HT1080 (cell line): ENCODE measurements at places on chromosomes 1 and 21. TPM values are rescaled to one million over a fixed set of nuclear protein-coding genes. Genes with fewer than 3 reads are reported as not detected.

DNA sequence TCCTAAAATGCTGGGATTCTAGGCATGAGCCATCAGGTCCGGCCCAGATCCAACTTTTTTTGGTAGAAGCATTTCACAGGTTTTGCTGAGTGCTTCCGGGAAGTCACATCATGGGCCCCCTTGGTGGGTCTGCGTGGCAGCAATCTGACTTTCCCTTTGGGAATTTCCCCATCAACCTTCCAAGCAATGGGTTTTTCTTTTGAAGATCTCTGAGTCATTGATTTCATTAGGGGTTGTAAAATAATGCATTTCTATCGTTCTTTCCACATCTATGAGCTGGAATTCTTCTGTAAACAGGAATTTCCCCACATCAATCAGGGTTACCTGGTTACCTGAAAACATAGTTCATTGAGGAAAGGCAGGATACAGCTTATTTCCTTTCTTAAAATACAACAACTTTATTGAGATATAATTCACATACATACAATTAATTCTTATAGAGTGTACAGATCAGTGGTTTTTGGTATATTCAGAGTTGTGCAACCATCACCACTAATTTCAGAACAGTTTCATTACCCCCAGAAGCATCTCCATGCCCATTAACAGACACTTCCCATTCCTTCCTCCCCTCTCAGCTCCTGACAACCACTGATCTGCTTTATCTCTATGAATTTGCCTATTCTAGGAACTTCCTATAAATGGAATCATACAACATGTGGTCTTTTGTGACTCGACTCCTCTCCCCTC, 9.9 kb upstream of the ZBTB17 start:
- no peak for DNase-seq

- no peak for DNase-seq
Measured at GRCh38 chr1:188056011-188056410, 1227.3 kb downstream of the PLA2G4A start.

- DNase-seq = peak; percentile 85
Measured at GRCh38 chr1:148315071-148315811, 163.2 kb upstream of the NBPF11 start.

GRCh38 chr21:21624674-21625073, 626.5 kb downstream of the NCAM2 start:
- peak; percentile 8 for DNase-seq

- no peak for DNase-seq
Measured at GRCh38 chr1:104231676-104232075, 482.0 kb downstream of the AMY1C start.

DNA sequence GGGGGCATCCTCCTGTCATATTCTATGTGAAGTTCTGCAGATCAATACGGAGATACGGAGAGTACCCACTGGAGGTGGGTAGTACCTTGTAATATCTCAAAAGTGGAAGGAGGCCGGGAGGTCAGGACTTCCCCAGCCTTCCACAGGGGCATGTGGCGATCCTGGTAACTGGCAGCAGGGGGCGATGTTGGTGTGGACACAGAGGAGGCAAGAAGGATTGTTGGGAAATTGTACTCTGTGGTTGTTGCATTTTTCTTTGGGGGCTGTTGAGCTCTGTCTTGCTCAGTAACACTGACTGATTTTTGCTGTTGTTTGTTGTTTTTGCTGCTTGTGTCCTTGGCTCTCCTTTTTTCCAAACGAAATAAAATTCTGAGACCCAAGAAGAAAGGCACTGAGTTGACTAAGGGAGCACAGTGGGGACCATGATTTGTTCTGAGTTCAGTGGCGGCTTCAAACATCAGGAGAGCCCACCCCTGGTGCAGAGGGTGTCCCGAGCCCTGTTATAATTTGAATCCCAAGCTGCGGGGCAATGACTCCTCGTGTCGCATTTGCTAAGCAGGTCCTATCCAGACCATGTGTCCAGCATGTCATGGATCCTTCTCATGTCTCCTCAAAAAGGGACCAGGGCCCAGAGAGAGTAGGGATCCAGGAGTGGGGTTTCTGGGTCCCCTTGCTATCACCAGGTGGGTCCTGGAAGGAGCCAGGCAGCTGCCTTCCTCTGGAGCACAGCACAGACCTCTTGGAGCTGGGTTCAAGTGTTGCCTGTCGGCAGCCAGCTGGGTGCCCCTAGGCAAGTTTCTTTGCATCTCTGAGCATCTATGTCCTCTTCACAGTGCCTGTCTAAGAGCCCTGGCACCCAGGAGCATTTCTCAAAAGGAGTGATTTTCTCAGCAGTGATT, 22.8 kb downstream of the LHX4 start:
- peak; percentile 62 for DNase-seq

DNA sequence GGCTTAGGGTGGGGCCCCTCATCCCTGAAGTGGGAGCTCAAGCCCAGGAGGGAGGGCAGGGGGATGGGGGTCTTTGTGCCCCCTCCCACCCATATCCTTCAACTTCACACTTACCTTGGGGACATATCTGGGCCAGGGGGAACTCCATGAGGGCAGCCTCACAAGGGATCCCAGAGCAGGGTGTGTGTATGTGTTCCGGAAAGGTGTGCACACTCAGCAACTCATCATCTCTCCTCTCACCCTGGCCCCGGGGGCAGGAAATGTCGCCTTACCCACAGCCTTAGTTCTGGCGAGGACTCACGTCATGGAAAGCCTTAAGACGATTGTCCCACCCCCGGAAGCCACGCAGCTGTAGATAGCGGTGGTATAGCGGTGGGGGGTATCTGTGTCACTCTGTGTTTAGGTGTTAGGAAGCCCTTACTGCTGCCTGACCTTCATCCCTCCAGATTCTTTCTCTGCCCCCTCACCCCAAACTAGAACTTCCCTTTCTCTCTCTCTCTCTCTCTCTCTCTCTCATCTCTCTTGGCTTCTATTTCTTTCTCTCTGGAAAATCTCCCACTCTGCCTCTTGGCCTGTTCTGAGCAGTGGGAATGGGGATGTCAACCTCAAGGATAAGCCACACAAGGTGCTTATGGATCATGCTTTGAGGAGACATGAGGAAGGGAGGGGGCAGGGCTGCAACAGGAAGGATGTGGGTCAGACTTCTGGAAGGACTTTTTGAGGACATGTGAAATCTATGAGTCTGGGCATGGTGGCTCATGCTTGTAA, at the start of gene SH2D2A:
Gene SH2D2A (minus strand): TSS at position 288 of the 768 bp plus-strand sequence. CDS start 140 bp downstream, at position 148.
- peak; percentile 84 for DNase-seq

DNA sequence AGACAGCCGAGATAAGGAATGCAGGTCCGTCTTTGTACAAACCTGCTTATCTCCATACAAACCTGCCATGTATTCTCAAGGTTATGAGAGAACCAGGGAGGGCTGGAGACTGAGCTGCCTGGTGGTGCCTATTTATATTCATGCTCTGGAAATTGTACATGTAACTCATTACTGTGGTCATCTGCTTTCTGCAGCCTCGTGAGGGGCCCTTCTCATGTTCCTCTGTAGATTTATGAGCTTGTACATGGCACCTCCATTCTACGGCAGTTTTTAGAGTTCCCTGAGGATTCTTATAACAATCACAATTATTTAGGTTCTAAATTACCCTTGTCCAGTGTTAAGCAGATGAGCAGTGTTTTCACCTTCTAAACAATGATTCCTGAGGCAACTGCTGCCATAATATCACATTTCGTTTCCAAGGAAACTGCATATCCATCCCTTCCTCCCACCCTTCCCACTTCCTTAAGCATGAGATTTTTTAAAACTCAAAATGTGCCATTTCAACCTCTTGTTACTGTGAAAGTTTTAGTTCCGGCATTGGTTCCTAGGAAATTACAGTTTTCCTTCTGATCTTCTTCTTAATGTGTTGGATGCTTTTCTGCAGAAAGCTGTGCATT, 112.1 kb downstream of the ST6GALNAC3 start:
- no peak for DNase-seq

GRCh38 chr21:34706337-34706736, 37.5 kb downstream of the CLIC6 start:
- DNase-seq = no peak

- DNase-seq = no peak
Measured at GRCh38 chr1:18134324-18135046, 26.9 kb downstream of the IGSF21 start.

- DNase-seq = no peak
Measured at GRCh38 chr21:42386034-42386591, 9.7 kb downstream of the TMPRSS3 start.

DNA sequence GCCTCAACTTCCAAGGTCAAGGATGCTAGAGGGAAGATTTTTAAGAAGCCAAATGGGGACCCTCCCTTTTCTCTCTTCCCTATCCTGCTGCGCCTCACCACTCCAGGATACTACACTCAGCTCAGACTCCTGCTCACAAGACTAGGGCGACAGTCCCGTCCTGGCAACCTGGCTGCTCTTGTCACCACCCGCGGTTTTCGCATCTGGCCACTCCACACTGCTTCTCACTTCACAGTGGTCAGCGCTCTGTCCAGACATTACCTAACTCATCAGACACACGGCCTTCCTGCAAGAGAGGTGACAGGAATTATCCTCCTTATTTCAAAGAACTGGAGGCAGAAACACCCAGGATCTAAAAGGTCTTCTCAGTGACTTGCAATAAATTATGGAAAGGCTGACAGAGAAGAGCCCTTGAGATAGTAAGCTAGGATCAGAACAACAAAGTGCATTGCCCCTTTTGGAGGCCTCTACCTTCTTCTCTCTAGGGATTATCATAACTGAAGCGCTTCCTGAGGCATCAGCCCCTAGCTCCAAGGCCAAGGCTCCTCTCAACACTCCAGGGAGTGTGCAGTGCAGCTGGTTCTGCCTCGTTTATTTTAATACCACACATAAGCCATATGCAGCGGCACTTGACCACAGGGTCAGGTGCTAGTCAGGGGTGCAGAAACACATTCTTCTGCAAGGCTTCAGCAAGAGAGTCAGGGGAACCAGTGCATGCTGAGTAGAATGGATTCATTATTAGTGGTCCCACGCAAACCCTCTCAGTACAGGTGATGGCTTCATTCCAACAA, 41.9 kb downstream of the ASTN1 start:
- no peak for DNase-seq

GRCh38 chr1:21869620-21870121, 57.6 kb downstream of the LDLRAD2 start:
- DNase-seq = peak; percentile 86

DNA sequence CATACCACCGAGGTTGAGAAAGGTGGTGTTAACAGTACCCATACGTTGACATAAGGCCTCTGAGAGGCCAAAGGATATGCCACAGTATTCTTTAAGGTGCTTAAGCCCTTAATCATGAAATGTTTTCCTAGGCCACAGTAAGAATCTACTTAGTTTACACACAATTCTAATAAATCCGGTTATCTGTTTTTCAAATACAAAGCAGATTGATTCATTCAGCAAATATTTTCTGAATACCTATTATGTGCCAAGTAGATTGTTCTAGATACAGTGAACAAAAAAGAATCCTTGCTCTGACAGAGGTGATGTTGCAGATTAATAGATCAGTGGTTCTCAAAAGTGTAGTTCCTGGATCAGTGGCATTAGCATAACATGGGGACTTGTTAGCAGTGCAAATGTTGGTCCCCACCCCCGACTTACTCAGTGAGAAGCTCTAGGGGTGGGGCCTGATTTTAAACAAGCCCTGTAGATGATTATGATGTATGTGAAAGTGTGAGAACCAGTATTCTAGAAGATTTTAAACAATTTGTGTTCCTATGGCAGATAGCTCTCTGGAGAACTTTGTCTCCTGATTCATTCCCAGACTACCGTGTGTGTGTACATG, 61.6 kb downstream of the NFIA start:
- DNase-seq = no peak

GRCh38 chr1:4796161-4797015, 142.0 kb downstream of the AJAP1 start:
- no peak for DNase-seq

GRCh38 chr1:37599940-37600339, 4.2 kb upstream of the GNL2 start:
- no peak for DNase-seq

DNA sequence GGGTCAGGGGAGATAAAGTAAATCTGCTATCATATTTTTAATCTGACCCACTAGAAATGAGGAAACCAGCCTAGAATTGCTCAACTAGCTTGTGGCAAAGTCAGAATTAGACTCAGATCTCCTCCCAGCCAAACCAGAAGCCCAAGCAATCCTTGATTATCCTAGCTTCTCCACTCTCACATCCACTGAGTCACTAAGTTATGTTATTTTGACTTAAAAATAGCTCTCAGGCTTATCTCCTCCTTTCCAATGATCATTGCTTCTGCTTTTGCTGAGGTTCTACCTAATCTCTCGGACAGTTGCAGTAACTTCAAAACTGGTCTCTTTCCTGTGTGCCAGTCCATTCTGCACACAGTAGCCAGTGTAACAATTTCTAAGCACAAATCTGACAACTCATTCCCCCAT, 22.9 kb downstream of the OVAAL start:
- DNase-seq = no peak

GRCh38 chr21:45970674-45971615, 10.6 kb upstream of the COL6A1 start:
- DNase-seq = peak; percentile 43

GRCh38 chr1:39127513-39127912, 77.0 kb upstream of the MACF1 start:
- DNase-seq = peak; percentile 45

DNA sequence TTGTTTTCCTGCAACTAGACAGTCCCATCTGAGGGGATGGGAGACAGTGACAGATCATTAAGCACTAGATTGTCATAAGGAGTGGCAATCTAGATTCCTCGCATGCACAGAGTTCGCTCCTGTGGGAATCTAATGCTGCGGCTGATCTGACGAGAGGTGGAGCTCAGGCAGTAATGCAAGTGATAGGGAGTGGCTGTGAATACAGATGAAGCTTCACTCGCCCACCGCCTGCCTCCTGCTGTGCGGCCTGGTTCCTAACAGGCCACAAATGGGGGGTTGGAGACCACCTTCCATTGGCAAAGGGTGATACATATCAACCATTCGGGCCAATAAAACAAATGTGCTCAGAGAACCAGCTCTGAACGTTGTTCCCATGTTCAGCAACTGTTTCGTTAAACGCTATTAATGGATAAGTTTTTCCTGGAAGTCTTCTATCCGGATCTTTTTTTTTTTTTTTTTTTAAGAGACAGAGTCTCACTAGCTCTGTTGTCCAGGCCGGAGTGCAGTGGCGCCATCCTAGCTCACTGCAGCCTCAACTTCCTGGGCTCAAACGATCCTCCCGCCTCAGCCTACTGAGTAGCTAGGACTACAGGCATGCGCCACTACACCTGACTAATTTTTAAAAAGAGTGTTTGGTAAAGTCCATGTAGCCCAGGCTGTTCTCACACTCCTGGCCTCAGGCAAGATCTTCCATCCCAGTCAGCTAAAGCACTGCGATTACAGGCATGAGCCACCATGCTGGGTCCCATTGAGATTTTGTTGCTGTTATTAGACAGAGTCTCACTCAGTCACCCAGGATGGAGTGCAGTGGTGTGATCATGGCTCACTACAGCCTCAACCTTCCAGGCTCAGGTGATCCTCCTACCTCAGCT, 8.7 kb upstream of the RSRP1 start:
- no peak for DNase-seq

- no peak for DNase-seq
Measured at GRCh38 chr1:184740344-184740743, 14.3 kb downstream of the EDEM3 start.

Gene TIE1
- 135 and 139 TPM in 2 replicates for total RNA-seq

Gene LRRC47
- 46.2 and 59.1 TPM in 2 replicates for total RNA-seq

Gene NUDT4B
- 2.1 and 14.6 TPM in 2 replicates for total RNA-seq

Gene FAM3B
- total RNA-seq = 0.10 TPM in 1 of 2 replicates, not detected in the other

Gene EPHA8
- not detected in 2 replicates for total RNA-seq

Gene TMEM61
- not detected in 2 replicates for total RNA-seq
